Activated CD4-positive, CD25-positive, alpha-beta regulatory T cell (primary cell): ENCODE measurements at places on chromosomes 6 and 20.

GRCh38 chr6:129287231-129288177 is 404.6 kb downstream of the LAMA2 start:
- no peak for DNase-seq

DNA sequence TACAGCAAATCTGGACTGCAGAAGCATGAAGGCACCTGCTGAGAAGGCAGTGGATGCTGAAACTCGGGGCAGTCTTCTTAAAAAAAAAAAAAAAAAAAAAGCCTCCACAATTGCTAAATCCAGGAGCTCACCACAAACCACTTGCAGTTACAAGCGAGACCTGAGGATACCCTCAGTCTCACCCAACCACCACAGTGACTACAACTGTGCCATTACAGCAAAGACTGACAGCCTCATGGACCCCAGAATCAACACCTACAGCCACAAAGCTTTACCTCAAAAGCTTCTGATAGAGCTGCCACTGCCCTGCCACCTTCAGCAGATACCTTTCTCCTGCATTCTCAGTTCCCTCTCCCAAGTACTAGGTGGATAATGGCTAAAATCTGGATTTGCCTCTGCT is 9.0 kb downstream of the COL21A1 start:
- DNase-seq, result no peak

DNA sequence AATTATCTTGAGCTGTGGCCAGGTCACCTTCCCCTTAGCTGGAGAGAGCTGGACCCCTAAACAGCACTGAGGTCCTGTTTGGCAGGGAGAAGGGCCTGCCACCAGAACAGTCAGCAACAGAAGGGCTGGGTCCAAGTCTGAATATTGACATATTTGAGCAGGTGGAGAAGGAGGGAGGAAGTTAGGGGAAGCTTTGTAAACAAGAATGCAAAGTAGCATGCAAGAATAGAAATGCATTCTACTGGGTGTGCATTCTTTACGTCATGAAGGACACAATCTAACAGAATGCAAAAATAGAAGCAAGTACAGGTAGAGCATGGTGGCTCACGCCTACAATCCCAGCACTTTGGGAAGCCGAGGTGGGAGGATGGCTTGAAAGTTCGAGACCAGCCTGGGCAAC is 100.5 kb downstream of the QRSL1 start:
- DNase-seq, result no peak

DNA sequence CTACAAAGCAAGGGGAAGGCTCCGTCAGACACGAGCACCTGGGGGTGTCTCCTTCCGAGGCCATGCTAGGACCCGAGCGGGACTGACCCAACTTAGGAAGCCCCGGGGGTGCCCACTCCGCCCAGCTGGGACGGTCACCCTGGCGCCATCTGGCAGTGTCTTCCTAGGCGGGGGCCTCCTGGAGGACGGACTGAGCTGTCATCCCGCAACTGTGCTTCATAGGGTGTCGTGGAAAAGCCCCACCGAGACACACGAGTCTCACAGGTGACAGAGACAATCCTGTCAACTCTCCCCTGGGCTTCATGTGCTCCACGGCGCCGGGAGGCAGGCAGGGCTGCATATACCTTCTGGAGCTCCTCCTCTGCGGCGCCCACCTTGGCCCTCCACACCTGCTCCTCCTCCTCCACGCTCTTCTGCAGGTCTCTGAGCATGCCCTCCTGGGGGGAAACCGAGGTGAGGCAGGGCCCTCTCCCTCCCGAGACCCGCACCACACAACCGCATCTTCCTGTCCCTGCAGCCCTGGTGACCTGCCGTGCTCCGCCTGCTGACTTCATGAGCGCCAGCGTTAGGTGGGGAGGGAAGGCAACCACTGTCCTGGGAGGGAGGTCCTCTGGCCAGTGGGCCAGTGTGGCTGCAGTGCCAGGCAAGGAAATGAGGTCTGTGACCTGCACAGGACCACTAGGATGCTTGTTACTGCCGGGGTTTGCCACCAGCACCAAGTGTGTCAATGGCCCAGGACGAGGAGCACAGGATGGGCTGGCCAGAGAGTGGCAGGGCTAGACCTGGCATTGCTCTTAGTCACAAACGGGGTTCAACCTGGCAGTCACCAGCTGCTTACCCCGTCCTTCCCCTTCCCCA is 50.7 kb downstream of the DSTN start:
- no peak for DNase-seq

DNA sequence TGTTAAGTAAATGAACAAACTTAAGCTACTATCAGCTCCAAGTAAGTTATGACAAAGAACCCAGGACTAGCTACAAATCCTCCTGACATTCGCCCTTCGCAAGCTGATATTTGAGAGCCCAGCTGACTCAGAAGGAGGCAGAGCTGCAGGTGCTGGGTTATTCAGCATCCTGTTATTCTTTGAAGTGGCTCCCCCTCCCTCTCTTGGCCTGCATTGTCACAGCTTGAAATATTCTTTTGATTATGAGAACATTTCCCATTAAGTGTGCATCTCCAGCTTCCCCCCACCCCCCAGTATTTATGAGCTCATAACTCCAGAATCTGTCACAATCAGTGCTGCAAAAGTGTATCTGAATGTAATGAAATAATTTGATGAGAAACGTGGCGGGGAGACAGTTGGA is 78.8 kb upstream of the RALY start:
- no peak for DNase-seq

GRCh38 chr6:99364026-99364425 is 14.6 kb upstream of the FAXC start:
- no peak for DNase-seq

DNA sequence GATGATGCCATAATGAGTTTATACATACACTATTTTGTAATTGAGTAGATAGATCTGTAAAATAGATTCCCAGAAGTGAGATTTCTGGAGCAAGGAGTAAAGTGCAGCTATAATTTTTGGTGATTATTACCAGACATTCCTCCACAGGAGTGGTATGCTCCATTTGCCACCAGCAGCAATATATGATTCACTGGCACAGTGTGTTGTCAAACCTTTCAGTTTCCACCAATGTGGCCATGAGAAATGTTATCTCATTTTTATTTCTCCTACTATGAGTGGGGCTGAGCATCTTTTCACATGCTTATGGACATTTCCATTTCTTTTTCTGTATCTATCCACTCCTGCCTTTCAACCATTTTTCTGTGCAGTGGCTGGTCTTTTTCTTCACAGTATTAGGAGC is 70.5 kb downstream of the GPR63 start:
- no peak for DNase-seq

- DNase-seq, result no peak
Observed at GRCh38 chr6:142871910-142872331, 73.1 kb downstream of the HIVEP2 start.

GRCh38 chr6:162854734-162855191 is 127.0 kb downstream of the PACRG start:
- no peak for DNase-seq

- no peak for DNase-seq
Observed at GRCh38 chr6:33725222-33725621, 13.7 kb upstream of the UQCC2 start.

GRCh38 chr6:114344971-114345275 is 2.1 kb upstream of the HS3ST5 start:
- DNase-seq, result no peak

- no peak for DNase-seq
Observed at GRCh38 chr6:90369024-90369519, 72.4 kb upstream of the BACH2 start.

GRCh38 chr6:122780114-122780513 is 598 bp downstream of the FABP7 start:
- no peak for DNase-seq

- no peak for DNase-seq
Observed at GRCh38 chr6:38150681-38151296, 331.3 kb downstream of the ZFAND3 start.

DNA sequence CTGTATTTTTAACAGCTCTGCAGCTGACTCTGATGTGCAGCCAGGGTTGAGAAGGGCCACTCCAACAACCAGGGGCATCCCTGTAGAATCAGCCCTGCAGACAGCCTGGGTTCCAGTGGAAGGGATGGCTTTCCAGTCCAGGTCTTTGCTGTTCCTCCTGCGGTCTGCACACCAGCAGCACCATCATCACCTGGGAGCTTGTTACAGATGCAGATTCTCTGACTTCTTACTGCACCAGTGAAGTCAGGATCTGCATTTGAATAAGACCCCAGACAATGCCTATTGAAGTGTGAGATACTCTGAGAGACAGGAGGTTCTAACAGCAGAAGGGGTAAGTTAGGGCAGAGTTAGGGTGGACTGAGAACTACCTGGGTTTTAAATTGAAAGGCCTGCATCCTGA is 151.3 kb downstream of the F13A1 start:
- DNase-seq, result no peak

- no peak for DNase-seq
Observed at GRCh38 chr20:64093013-64093503, 8.9 kb upstream of the LKAAEAR1 start.

GRCh38 chr6:2840749-2841061 is 958 bp downstream of the SERPINB1 start:
- DNase-seq, result no peak

GRCh38 chr20:57605045-57605444 is 15.2 kb downstream of the ZBP1 start:
- DNase-seq, result no peak

DNA sequence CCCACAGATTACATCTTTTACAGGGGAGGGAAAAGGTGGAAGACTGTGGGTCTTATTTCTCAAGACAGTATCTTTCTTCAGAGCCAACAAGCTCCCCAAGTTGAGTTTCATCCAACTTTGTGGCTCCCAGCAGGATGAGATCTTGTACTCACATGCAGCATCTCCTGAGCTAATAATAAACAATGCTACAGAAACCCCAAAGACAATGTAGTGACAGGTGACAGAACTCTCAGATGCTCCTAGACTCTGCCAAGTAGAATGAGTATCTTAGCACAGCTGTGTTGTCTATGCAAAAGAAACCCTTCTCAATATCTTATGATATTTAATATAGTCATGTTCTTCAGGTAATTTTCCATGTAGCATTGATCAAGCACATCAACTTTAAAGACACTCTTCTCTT is 90.0 kb downstream of the TBX18 start:
- DNase-seq, result no peak

DNA sequence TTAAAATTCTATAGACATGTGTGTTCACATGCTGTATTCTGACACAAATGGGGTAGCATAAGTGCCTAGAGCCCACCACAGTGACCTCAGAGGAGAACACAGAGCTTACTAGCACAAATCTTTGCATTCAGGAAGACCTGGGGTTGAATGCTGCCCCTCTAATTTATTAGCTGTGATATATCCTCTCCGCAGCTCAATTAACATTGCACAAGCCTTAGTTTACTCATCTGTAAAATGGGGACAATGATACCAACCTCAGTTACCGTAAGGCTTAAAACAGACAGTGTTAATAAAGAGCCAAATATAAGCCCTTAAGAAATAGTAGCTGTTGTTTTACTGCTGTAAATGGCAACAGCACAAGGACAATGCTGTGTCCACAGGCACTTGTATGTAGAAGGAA is 36.2 kb upstream of the IL17A start:
- no peak for DNase-seq

- DNase-seq, result no peak
Observed at GRCh38 chr6:5279891-5280338, 18.6 kb downstream of the FARS2 start.

- no peak for DNase-seq
Observed at GRCh38 chr6:15063253-15063853, 182.5 kb upstream of the JARID2 start.

GRCh38 chr20:63121749-63122405 is 94.1 kb downstream of the YTHDF1 start:
- DNase-seq, result no peak

GRCh38 chr20:20895537-20895936 is 183.1 kb upstream of the RALGAPA2 start:
- DNase-seq, result no peak

DNA sequence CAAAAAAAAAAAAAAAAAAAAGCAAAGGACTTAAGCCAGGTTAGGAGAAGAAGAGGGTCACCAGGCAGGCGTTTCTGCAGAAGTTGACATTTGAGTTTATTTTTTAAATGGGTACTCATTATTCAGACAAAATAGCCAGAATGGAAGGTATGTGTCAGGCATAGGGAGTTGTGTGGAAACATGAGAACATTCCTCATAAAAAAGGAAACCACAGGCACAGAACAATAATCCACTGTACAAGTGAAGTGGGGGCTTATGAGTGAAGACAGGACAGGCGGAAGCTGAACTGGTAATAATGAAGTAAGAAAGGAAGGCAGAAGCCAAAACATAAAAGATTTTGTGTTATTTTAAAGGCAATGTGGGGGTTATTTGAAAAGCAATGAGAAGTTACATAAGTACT is 104.6 kb downstream of the EPB41L2 start:
- DNase-seq, result no peak

DNA sequence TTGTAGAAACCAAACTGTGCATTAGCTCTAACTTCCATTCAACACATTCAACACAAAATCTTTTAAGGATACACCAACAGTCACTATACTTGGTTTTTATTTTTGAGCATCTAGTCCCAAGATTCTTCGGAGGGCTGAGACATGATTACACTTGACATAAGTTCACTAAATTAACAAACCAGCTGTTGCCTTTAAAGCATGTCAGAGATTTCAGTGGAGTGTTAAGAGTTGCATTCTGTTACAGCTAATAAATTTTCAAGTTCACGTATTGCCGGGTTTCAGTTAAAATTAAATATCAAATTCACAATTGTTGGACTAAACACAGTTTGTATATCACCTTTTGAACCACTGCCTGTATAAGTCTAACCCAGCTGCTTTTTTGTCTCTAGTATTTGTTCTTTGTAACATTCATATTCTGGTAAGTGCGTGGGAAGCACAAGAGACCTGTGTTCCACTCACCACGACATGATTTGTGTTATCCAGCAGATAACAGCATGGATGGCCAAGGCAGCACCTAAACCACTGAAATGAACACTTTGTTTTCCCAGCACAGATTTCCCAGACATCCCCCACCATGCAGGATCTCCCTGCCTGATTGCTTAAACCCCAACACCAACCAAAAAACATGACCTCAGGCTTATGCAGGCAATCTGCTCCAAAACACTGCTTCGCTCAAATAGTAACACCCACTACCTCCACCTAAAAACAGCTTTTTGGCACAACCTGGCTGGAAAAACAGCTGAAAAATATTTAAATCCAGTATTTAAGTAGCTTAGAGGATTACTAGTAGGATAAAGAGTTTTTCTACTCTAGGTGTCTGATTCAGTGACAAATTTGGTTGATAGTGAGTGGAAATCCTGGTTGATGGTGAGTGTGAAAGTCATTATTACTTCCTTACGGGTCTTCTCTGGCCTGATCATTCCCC is 286.5 kb upstream of the NT5E start:
- DNase-seq, result no peak

DNA sequence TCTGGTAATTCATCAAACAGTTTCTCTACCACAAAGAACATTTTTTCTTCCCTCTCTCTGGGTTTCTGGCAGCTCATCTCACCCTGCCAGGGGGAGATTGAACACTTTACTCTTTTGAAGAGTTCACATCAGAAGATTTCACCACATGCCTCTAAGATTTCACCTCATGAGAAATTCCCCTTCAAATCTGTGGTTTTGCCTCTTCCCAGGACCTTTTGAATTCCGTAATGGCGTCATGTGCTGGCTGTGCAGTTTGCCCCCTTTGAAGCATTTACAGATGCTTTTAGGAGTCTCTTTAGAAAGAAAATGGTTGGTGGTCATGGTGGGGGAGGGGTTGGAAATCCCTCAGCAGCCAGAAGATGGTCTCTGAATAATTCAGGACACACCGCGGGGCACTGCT is 486.1 kb downstream of the QKI start:
- no peak for DNase-seq

GRCh38 chr6:162203287-162203686 is 524.3 kb downstream of the PRKN start:
- DNase-seq, result no peak

GRCh38 chr20:42775866-42776265 is 413.8 kb downstream of the PTPRT start:
- DNase-seq, result no peak
